ENCODE measurements at places on chromosomes 5 and 9. TPM values are rescaled to one million over a fixed set of nuclear protein-coding genes. Genes with fewer than 3 reads are reported as not detected.

SPATA31C1 gene
- 0.16 TPM for total RNA-seq

DHFR gene
- 30.5 TPM for total RNA-seq

CYSRT1 gene
- 0.42 TPM for total RNA-seq

CYLC2 gene
- not detected for total RNA-seq
